ENCODE measurements at places on chromosomes 4 and X. TPM values are rescaled to one million over a fixed set of nuclear protein-coding genes. Genes with fewer than 3 reads are reported as not detected.

CXCR3 gene
- 0.10 TPM for polyA plus RNA-seq

NPNT gene
- not detected for polyA plus RNA-seq

EDNRA gene
- not detected for polyA plus RNA-seq

CCNB3 gene
- 0.04 TPM for polyA plus RNA-seq

TKTL1 gene
- 0.20 TPM for polyA plus RNA-seq

EGFL6 gene
- not detected for polyA plus RNA-seq

DMRTC1 gene
- polyA plus RNA-seq: not detected

GATA1 gene
- polyA plus RNA-seq: not detected

UGT2B11 gene
- polyA plus RNA-seq: not detected

DNA sequence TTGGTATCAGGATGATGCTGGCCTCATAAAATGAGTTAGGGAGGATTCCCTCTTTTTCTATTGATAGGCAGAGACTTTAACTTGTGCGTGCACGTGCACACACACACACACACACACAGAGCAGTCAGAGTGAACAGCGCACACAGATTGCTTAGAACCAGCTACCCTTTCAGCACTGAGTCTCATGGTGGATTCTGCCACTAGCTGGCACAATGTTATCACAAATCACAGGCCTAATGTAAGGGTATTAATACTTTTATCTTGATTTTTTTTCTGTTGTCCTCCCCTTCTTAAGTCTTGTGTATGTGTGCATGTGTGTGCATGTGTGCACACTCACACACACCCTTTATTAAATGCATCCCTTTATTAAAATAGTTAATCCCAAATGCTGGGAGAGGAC is 53.2 kb downstream of the HADH start:
- no peak for DNase-seq

DNA sequence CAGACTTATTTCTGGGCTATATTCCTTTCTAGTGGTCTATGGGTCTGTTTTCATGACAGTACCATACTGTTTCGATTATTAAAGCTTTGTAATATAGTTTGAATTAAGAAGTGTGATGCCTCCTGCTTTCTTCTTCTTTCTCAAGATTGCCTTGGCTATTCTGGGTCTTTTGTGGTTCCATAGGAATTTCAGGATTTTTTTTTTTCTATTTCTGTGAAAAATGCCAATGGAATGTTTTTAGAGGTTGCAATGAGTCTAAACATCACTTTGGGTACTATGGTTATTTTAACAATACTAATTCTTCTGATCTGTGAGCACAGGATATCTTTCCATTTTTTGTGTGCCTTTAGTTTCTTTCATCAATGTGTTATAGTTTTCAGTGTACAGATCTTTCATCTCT is 204.3 kb upstream of the HCCS start:
- DNase-seq: no peak

- no peak for DNase-seq
These were observed 124.1 kb upstream of the PDHA2 start for GRCh38 chr4:95715830-95716229.

DNA sequence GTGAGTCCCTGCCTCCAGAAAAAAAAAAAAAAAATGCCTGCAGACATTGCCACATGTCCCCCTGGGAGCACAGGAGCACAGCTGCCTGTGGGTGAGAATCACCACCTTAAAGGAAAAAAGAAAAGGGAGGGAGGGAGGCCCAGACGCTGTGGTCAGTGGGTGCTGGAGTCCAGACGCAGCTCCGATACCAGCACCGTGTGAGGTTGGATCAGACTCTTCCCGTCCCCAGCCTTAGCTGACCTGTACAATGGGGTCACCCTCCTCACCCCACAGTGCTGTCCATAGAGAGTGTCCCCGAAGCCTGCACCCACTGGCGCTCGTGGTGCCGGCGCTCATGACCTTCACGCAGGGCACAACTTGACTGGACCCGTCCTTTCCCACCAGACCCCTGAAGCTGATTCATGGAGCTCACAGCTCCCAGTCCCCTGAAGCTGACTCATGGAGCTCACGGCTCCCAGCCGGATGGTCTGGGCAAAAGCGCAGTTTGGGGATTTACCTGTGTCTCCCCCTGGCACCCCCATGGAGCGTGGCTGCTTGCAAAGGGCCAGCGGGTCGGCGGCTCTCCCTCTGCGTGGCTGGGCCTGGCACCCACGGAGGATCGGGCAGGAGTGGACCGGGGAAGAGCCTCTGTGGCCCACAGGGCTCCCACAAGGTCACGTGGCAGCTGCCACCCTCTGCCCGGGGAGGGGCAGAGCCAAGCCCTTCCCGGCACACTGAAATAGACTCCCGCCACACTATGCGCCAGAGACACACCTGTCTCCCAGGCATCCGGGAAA is 31.4 kb downstream of the ABLIM2 start:
- no peak for DNase-seq

DNA sequence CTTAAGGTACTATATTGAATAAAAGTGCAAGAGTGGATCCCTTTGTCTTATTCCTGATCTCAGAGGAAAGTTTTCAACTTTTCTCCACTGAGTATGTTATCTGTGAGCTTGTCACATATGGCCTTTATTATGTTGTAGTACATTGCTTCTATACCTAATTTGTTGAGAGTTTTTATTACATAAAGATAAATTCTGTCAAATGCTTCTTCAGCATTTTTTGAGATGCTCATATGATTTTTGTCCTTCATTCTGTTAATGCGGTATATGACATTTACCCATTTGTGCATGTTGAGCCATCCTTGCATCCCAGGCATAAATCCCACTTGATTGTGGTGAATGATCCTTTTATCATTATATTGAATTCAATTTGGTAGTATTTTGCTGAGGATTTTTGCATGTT is 11.0 kb downstream of the SLC25A31 start:
- DNase-seq: no peak

DNA sequence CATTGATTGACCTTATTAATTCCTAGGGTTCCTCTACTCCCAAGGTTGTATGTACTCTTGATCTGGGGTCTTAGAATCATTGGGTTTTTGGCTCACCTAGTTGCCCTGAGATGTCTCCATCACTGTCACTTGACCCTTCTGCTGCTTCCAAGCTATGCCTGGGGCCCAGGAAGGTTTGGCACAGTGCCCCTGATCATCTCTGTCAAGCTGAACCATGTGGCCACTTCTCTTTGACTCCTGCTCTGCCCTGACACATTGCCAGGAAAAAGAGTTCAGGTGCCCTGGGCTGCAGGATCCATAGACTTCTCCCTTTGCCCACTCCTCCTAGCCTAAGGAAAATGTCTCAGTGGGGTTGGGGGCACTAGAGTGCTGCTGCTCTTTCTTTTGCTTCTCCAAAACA is 3.9 kb upstream of the CHST7 start:
- no peak for DNase-seq

DNA sequence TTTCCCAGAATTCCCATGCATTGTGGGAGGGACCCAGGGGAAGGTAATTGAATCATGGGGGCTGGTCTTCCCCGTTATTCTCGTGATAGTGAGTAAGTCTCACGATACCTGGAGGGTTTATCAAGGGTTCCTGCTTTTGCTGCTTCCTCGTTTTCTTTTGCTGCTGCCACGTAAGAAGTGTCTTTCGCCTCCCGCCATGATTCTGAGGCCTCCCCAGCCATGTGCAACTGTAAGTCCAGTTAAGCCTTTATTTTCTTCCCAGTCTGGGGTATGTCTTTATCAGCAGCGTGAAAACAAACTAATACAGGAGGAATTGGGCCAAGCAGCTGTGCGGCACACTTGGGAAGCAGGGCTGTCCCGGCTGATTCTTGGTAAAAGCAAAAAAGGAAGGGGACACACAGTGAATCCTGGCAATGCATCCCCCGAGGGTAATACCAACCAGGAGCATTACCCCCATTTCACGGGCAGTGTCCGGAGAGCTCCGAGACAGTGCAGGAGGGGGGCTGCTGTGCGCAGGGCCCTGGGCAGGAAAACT is 185.7 kb downstream of the AFAP1 start:
- no peak for DNase-seq

GRCh38 chr4:100188829-100189228 is 1.4 kb downstream of the DDIT4L start:
- no peak for DNase-seq

DNA sequence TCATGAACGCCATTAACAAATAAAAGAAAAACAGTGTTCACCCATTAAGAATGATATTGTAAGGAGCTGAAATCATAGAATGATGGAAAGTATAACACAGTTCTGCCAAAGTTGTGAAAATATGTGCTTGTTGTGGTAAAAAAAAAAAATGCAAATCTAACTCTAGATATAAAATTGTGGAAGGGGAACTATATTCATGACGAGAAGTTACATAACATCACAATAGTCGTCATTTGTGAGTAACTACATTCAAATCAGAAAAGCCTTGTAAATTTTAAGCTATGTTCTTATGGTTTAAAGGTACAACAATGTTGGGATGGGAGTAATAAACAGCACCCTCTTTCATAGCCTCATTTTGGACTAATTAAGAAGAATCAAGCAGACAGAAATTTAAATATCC is 57.6 kb upstream of the PRDM8 start:
- peak; percentile 81 for DNase-seq

DNA sequence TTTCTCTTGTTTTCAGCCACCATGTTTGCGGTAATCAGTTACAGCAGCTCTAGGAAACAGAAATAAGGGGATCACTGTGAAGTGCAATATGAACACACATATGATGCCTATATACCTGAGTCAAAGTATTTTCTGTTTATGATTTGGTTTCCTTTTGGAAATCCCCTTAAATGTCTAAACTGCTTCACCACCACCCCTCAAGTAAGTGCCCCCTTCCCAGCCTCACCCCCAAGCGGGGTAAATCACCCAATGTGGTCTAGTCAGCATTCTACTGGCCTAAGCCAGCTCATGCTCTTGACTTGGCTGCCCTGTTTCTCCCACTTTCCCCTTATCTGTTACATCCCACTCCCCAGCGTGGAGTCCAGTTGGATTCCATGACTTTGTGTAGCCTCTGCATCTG is 176.5 kb downstream of the QDPR start:
- DNase-seq: no peak

GRCh38 chr4:30754021-30754420 is 33.9 kb downstream of the PCDH7 start:
- no peak for DNase-seq

DNA sequence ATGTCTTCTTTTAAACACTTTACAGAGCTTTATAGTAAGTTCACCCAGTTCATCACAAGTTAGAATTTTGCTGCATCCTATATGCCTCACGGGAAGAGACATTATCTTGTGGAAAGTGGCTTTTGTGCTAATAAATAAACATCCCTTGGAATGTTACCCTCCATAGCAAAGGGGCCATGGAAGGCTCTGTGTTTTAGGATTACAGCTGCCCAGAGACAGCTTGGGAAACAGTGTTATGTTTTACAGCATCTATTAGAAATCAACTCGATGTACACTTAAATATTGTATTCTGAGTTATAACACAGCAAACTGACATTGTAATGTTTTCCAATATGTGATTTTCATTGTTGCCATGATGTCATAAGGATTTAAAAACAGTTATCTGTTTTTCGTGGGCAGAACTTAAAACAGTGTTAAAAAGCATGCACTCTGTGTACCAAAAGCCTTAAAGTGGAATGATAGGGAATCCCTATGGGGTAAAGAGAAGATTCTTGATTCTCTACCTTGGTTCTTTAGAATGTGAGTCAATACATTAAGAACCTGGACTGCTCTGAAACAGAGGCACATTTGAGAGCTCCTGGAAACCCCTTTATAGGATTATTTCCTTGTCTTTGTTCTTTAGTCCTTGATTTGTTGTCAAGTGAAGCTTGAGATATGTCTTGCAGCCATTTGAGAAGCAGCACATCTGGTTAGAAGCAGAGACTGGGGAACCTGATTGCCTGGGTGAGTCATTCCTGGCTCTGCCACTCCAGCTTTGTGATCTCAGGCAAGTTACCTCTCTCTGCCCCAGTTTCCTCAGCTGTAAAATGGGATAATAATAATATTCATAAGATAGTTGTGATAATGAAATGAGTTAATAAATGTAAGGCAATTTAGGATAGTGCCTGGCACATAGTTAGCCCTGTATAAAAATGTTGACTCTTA is 41.6 kb downstream of the ARHGAP10 start:
- no peak for DNase-seq

DNA sequence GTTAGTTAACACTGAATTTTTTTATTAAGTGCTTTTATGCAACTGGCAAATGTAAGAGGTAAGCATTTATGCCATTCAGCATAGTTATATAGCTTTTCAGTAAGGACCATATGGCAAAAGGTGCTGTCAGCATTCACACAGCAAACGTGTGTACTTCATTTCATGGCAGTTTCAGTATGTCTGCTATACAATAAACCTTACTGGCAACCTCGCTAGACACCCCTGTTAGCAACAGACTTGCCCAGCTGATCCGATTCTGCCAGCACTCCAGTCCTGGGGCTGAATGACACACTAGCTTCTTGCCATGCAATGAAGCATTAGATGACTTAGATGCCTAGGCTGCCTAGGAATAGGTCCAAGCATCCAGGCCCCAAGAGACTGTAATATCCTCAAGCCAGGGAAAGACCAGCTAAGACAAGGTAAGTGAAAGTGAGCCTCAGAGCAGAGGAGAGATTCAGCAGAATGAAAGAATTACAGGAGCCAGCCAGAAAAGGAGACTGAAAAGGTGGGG is 47.3 kb upstream of the DOCK11 start:
- DNase-seq: no peak

DNA sequence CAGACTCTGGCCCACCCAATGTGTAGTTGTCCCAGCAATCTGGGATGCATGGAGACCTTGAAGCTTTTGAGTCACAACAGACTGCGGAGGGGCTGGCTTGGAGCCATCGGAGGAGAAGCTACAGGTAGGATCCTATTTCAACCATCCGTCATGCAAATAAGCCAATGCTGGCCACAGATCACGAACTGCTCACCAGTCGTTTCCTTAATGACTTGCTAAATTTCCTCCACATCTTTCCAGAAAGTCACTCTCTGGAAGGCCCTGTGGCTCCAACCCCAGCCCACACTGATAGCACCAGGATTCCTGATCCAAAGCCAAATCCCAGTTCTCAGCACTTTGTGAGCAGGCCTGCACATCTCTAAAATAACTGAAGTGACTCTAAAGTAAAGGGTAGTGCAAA is 321.3 kb downstream of the RAB28 start:
- DNase-seq: no peak
